ENCODE measurements at places on chromosomes 12 and 14.

- no peak for DNase-seq
Observed at GRCh38 chr14:28052251-28052650, 714.3 kb upstream of the FOXG1 start.

GRCh38 chr14:68368850-68369249, 424.0 kb downstream of the ZFP36L1 start:
- no peak for DNase-seq

DNA sequence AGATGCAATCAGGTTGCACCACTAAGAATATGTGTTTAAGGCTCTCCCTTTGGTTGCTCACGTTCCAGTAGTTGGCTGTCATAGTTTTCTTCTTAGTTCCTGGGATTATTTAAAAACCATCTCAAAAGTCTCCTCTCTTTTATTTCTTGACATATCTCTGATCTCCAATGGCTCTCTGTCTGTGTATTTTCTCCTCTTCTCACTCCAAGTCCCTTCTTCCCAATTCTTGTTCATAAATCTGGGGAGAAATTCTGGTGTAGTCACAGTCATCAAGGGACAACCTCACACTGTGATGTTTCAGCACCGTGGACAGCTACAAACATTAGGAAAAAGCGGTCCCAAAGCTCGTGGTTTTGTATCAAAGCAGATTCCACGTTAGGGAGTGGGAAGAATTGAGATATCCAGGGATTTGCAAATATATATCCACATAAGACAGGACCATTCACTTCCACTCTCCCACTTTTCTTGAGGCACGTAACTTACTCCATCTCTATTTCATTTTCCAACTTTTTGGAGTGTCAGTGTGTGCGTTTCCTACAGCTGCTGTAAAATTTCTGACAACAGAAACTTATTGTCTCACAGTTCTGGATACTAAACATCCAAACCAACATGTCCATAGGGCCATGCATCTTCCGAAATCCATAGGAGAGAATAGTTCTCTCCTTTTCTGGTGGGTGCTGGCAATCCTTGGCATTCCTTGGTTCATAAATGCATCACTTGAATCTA, 80.6 kb upstream of the TMEM233 start:
- DNase-seq = no peak

GRCh38 chr14:66330228-66330627, 155.9 kb upstream of the CCDC196 start:
- no peak for DNase-seq

GRCh38 chr12:92237762-92238523, 92.3 kb upstream of the BTG1 start:
- DNase-seq = no peak
